ENCODE measurements at places on chromosomes 1 and 21. TPM values are rescaled to one million over a fixed set of nuclear protein-coding genes. Genes with fewer than 3 reads are reported as not detected.

ZNF496 gene
- total RNA-seq = 19.9 TPM

RIPPLY3 gene
- 0.78 TPM for total RNA-seq

RGS1 gene
- total RNA-seq = not detected

FALEC gene
- not detected for total RNA-seq

FHAD1 gene
- 0.24 TPM for total RNA-seq

LRIF1 gene
- 16.3 TPM for total RNA-seq

C8A gene
- total RNA-seq = not detected

TTC22 gene
- 4.6 TPM for total RNA-seq

KCNJ15 gene
- 35.6 TPM for total RNA-seq

CCDC17 gene
- total RNA-seq = 0.46 TPM

ITGB2 gene
- 6.5 TPM for total RNA-seq

LRRC38 gene
- total RNA-seq = not detected

DNA sequence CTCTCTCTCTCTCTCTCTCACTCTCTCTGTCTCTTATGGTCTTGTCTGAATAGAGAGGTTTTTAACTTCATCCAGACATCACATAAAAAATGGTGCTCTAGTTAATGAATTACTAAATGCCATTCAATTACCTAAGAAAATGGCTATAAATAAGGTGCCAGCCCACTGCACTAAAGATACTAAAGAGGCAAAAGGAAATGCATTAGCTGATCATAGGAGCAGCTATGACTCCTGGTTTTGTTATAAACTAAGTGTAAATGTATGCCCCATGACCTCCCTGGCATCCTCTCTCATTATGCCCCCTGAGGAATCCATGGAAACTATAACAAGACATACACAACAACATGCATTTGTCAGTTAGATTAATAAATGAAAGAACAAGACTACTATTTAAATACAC, 57.5 kb upstream of the PDC start:
- no peak for DNase-seq

DNA sequence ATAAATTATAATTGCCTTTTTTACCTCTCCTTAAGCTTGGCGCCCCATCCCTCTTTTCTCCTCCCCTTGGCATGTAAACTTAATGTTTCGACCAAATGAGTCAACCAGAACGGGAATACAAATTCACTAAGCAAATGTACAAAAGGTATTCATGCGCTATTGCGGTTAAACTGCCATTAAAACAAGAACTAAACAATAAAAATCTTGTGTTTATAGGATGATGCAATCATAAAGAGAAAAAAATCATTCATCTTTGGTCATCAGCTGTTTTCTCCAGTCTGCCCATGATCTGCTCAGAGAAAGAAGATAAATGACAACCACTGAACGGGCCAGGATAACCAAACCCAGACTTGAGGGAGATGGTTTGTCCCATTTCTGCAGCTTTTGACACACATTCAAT, 534.2 kb upstream of the PLXNA2 start:
- no peak for DNase-seq

GRCh38 chr1:92691925-92692324, 93.0 kb downstream of the EVI5 start:
- no peak for DNase-seq

DNA sequence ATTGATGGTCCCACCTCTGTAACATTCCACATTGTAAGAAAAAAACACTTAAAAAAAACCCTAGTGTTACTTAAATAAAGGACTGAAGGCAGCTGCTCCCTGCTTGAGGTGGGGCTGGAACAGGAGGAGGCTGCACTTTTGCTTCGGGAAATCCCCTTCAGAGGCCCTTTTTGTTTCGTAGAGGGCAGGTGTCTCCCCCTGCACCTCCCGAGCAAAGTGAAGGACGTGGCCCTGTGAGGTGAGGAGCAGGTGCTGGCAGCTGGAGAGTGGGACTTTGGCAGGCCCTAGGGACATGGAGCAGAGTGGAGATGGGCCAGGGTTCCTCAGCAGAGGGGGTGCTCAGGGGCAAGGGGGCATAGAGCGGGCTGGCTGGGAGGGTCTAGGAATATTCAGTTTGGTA, 33.4 kb upstream of the WNT4 start:
- no peak for DNase-seq

DNA sequence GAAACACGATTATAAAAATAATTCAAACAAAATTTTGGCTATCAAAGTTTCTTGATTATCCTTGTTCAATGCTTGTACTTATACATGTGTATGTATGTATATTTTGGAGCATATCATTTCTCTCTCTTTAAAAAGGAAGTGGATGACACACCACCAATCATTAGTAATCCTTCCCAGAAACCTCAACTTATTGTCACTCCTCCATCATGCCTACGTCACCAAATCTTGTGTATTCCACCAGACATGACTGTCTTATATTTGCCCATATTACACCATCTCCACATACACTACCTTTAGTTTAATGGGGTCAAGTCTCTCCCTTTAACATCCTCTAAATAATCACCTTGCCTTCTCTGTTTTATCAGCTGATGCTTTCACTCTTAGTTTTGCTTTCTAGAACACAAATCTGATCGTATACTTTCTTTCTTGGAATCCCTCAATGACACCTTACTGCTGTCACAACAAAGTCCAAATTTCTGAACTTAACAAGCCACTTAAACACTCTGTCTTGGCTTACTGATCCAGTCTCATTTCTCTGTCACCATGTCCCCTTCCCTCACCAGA, 124.0 kb downstream of the BRINP3 start:
- no peak for DNase-seq

- DNase-seq = peak; percentile 67
These were observed 82.4 kb upstream of the MAGI3 start for GRCh38 chr1:113307771-113308445.

- no peak for DNase-seq
These were observed 4.6 kb downstream of the GLUL start for GRCh38 chr1:182386980-182387379.

DNA sequence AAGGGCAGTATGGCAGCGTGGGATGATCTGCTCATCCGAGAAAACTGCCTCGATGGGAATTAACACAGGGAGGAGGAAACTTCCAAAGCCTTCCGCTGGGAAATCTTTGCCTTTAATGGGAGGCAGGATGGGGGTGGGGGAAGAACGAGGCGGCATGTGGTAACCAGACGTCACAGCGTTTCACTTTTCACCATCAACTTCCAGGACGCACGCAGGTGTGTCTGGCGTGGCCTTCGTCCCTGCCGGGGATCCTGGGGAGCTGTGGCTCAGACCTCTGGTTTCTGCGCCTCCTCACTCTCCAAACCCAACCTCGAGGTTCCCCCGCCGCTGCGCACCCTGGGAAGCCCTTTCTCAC, 282 bp downstream of the RSPH1 start:
- DNase-seq = no peak

DNA sequence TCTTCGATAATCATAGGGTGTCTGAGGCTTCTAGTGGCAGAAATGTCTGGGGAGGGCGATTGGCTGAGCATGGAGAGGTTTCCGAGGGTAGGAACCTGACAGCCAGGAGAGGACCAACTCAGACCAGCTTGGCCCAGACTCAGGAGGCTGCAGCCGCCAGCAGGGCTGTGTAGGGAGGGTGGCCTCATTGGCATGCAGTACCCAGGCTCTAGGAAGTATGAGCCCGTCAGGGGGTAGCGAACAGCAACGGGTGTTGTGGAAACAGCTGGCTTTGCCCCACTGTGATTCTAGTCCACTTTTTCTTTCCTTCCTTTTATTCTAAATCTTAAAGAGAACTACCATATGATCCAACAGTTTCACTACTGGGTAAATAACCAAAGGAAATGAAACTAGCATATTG, 103.3 kb downstream of the DIRAS3 start:
- DNase-seq = no peak

DNA sequence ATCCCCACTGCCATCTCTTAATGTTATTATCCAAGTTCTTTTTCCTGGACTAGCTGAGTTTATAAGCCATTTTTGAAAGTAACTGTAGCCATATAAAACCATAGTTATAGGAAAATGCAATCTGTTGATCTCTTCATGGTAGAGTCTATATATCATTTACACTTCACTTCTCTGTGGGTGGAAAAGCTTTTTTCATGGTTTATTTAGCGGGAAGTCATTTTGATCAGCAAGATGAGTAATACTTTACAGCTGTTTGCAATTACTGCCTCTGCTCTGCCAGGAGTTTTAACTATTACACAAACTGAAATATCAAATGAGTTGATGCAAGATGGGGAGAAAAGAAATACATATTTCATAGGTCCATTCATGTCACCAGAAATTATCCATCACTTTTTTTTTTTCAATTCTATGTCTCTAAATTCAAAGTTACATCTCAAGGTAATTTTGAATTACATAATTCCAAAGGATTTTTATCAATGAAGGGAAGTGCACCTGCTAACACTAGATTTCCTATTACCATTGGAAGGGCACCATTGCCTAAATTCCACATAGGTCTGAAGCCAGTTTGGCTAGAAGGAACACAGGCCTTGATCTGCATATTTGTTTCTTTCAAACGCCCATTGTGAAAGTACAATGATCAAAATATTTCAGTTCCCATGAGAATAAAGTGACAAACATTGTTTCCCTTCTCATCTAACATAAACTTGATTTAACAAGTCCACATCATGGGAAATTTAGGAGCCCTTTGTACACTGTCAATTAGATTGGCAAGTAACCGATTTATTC, 296.7 kb downstream of the ZNF326 start:
- no peak for DNase-seq

DNA sequence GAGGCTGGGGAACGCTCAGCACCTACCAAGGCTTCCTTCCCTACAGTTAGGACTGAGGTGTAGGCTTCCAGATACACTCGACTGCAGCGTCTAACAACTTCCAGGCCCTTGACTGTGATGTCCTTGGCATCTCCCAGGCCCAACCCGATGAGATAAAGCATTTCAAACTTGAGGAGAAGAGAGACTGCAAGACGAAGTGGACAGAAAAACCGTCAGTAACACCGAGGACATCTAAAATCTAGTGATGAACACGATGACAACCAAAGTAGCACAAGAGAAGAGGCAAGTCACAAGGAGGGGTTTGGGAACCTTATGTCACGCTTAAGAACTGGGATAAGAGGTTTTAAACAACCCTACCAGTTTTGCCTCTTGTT, 314 bp downstream of the DPH5 start:
- no peak for DNase-seq

GRCh38 chr1:156104065-156104810, 10.3 kb upstream of the LMNA start:
- peak; percentile 90 for DNase-seq

GRCh38 chr1:203291201-203292096, 13.9 kb upstream of the BTG2 start:
- no peak for DNase-seq

- no peak for DNase-seq
These were observed 273.7 kb downstream of the NFIA start for GRCh38 chr1:61356016-61356415.

GRCh38 chr1:145961109-145961424, 3.2 kb upstream of the LIX1L start:
- DNase-seq = no peak

- DNase-seq = no peak
These were observed 35.2 kb downstream of the LRP8 start for GRCh38 chr1:53292690-53293089.

DNA sequence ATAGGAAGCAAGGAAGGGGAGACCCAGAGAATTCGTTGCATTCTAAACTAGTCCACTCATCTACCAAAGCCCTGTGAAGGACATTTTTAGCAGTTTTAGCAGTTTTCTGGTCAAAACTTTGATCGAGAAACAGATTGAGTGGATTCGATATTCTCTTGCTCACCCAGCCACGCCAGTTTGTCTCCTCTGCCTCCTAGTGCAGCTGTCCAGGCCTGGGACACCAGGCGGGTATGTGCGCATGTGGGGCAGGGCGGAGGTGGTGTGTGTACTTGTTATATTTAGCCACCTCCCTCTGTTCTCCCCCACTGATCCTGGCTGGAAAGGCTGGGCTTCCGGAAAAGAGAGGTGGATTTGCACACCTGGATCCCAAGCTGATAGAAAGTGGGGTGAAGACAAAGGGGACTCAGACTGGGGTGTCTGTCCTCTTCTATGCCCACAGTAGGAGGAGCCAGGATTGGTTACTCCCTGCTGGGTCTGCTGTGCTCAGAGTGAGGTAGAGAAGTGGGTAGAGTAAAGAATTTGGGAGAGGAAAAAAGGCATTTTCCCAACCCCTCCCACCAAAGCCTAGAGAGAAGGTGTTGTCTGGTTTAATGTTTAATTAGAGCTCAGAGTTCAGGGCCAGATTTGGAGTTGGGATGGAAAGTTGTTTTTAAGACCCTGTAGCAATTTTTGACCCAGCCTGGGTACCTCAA, 3.8 kb downstream of the LMNA start:
- peak; percentile 58 for DNase-seq

- DNase-seq = no peak
These were observed 61.0 kb downstream of the DNTTIP2 start for GRCh38 chr1:93817819-93818569.

DNA sequence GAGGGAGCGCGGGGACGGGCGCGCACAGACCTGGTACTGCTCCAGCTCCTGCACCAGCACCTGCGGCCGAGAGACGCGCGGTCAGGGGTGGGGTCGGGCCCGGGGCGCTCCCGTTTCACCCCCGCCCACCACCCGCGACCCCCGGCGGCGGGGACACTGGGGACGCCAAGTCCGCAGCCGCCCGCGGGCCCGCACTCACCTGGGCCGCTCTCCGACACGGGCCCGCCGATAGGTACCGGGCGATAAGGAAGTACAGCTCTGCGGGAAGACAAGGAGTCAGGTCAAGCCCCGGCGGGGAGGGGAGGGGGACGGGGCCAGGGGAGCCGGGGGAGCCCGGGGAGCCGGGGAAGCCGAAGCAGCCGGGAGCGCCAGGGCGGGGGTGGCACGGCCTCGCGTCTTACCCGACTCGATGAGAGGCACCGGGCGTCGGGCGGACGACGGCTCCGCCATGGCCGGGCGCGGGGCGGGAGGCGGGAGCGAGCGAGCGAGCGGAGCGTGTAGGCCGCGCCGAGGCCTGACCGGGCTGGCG, 326 bp downstream of the BRWD1 start:
- no peak for DNase-seq

GRCh38 chr1:21909286-21909759, 27.8 kb downstream of the HSPG2 start:
- DNase-seq = no peak

DNA sequence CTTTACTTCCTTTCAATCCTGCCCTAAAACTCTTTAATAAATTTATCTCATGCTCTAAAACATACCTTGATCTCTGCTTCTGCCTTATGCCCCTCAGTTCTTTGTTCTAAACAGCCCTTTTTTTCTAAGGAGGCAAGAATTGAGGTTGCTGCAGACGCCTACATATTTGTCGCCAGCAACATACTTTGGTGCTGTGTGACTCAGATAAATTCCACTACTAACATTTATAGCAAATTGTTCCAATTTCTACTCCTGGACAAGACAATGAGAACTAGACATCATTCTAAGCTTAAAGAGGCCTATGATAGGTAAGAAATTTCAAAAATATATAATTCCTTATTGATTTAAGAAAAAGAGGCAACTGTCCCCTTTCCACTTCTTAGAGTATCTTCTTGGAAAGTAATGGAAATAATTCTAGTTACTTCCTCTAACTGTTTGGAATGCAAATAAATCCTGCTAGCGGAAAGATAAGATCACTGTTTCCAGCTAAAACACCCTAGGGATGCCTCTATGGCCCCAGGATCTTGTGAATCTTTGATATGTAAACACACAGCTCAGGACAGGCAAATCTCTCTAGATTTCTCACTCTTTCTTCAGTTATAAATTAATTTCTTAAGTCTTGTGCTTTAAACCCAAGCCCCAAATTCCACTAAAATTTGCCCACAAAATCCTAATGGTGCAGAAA, 869.1 kb downstream of the KCNT2 start:
- no peak for DNase-seq

All from foreskin keratinocyte (primary cell).